Glomerular endothelial cell (primary cell): ENCODE measurements at places on chromosomes 1 and 21. TPM values are rescaled to one million over a fixed set of nuclear protein-coding genes. Genes with fewer than 3 reads are reported as not detected.

ZNF678 gene
- 7.0 and 12.1 TPM in 2 replicates for total RNA-seq

- DNase-seq: no peak
These were observed at the start of gene IFNGR2 for GRCh38 chr21:33403128-33403785. Gene IFNGR2 (plus strand): TSS chr21:33403413. CDS start chr21:33403544, 131 bp downstream.

- DNase-seq: no peak
These were observed 358.1 kb downstream of the LRRIQ3 start for GRCh38 chr1:73839922-73840321.

GRCh38 chr1:3677484-3677883, 25.2 kb downstream of the TP73 start:
- DNase-seq: no peak

DNA sequence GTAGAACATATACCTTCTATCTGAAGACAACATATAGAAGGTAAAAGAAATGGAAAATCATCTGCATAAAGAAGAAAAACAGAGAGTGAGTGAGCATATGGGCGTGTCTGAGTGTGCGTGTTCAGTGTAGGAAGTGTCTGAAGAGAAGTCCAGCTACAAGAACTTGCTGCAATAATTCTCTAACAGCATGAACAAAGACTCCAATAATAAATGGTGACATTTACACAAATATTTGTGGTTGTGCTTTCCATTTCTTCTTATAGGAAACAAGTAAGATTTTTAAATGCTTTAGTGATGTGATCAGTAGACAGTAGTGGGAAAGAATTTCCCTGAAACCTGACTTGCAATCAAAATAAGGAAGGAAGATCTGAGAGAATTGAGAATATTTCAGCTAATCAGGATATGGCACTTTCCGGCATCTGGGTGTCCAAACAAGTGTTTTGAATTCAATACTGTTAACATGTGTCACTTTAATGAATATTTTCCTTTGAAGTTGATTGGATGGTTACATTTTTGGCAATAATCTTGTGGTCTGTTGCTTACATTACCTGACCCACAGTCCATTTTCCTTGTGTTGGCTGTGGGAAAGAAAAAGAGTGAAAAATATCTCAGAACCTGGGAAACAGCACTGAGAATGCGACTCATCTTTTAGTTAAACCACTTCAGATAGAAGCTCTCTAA, 154.0 kb downstream of the TGFB2 start:
- no peak for DNase-seq

- DNase-seq: no peak
These were observed 458.9 kb downstream of the LMO4 start for GRCh38 chr1:87787551-87787950.

DNA sequence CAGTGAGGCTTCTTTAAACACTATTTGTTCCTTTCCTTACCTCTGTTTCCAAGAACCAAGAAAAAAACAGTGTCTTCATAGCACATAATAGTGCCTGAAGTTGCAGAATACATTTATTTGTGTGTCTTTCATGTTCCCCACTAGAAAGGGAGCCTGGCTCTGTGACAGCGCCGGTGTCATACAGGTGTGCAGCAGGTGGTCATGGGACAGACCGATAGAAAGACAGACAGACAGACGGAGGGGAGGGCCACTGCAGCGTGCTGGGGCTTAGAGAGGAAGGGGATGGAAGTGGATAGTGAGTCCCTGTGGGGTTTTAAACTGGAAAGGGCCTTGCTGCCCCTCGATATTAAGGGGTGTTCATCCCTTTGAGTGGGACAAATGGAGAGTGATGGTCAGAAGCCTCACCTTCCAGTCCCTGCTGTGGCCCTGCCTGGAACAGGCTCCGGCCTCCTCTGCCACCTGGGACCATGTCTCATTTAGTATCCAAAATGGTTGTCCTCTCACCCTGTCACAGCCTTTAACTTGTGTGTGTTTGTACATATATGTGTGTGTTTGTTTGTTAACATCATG, 152.9 kb downstream of the PGBD5 start:
- DNase-seq: no peak

TMPRSS3 gene
- not detected in 2 replicates for total RNA-seq

DNA sequence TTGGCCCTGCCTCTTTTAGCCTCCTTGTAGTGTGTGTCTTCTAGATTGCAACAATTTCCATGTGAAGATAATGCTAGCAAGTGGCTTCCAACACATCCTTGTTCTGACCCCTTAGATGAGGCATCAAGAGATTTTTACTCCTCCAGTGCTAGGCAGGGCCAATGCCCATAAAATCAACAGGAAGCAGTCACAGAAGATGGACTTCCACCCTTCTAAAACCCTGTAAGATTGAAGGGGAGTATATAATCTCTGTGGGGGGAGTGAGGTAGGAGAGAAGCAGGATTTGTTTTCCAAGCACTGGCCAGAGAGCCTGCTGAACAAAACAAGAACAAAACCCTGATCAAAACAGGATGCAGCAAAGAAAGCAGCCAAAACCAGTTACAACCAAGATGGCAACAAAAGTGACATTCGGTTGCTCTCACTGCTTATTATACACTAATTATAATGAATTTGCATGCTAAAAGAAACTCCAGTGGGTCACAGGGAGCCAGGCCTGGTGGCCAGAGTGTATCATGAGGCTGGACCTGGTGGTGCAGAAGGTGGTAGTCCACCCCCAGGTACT, 12.1 kb downstream of the GON4L start:
- no peak for DNase-seq

GRCh38 chr1:109498161-109498801, 4.4 kb downstream of the CYB561D1 start:
- no peak for DNase-seq

DNA sequence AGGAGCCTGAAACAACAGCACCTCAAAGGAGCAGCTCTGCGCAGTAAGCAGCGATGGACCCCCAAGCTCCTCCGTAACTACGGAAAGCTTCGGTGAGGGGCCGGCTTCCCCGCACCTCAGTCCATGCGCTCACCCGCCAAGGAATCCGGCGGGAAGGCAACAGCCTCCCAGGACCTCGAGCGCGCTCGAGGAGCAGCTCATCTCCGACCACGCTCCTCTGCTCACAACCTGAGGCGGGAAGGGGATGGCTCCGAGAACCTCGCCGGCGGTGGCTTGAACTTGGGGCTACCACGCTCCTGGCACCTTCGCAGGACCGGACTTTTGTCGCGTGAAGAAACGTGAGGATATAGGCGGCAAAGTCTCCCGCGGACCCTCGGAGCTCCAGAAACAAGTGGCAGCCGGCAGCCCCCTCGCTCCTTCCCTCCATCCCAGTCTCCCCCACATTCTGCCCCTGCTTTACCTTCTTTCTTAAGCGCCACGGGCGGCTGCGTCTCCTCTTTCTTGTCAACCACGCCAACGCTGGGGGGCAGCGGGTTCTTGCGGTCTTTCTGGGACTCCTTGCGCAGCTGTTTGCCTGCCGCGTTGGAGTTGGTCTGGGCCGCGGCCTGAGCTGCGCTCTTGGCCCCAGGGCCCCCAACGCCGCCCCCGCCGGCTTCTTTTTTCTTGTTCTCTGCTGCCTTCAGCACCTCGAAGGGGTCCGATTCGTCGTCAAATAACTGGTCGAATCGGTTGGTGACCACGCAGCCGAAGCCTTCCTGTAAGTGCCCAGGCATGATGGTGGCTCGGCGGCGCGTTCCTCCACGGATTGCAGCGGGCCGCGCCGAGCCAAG, 459 bp downstream of the SERBP1 start:
- no peak for DNase-seq

- no peak for DNase-seq
These were observed 8.2 kb upstream of the ST6GALNAC3 start for GRCh38 chr1:76066394-76066793.

DNA sequence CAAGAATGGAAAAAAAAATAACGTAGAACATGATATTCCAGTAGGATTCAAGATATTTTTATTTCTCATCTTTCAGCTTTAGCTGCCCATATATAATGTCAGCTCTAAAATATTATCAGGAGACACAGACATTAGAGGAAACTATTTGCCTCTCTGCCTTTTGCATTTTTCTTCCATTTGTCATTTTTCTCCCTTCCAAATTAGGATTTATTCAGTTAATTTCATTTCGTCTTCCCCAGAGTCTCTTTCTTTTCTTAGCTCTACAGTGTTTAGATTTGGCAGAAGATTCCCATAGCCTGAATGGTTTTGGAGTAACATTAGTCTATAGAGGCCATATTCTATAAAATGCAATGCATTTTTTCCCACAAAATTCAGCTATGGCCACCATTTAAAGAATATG, 5.1 kb upstream of the ENAH start:
- DNase-seq: no peak

- DNase-seq: no peak
These were observed 14.2 kb downstream of the COL18A1 start for GRCh38 chr21:45419162-45419561.

- no peak for DNase-seq
These were observed 17.5 kb upstream of the TACSTD2 start for GRCh38 chr1:58594546-58594945.

DNA sequence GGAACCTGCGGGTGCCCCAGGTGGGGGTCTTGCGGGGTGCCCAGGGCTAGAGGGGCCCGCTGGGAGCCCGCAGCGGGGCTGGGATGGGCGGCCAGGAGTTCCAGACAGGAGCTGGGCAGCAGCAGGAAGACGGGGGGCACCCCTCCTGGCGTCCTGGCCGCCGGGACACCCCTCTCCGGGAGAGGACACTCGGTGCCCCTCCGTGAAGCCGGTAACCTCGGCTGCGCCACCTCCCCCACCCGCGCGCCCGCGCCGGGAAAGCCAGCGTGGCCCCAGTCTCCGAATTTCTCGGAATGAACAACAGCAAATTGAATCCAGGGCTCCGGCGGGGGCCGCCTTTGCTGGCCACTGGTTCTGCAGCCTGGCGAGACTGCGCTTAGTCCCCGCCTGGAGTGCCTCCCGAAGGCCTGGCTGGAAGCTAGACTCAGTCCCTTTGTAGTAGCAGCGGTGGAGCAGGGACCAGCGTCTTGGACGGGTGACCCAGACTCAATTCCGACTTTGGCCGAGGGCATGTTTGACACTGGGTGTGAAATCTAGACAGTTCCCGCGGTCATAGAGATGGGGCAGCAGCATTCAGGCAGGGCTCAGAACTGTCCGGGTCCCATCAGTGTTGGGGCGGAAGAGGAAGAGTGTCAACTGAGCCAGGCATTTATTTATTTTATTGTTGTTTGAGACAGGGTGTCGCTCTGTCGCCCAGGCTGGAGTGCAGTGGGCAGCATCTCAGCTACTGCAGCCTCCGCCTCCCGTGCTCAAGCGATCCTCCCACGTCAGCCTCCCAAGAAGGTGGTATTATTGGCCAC, 773 bp downstream of the IFNGR2 start:
- no peak for DNase-seq

HNRNPCL1 gene
- total RNA-seq: not detected in 2 replicates

RPTN gene
- total RNA-seq: not detected in 2 replicates

GNG4 gene
- 0.70 TPM in 1 of 2 replicates, not detected in the other for total RNA-seq

HLCS gene
- total RNA-seq: 12.3 and 18.2 TPM in 2 replicates

GRCh38 chr1:155256058-155256852, 972 bp upstream of the ENTREP3 start:
- no peak for DNase-seq

DNA sequence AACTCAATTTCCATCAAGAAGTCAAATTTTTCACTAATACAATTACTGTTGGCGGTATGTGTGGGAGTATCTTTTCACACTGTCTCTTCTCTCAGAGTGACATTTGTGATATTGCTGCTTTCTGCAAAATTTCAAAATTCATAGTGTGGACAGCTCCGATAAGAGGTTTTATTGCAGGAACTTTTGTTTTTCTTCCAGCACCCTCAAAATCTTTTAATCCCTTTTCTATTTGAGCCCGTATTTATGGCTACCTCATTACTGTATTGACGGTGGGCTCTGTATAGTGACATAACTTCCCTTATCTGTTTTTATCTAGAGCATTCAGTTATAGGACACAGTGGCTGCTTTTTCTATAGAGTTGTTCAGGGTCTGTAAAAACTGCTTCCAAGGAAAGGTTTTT, 794.4 kb upstream of the TMPRSS15 start:
- DNase-seq: no peak

GRCh38 chr1:41286992-41287391, 44.9 kb upstream of the SCMH1 start:
- no peak for DNase-seq

GRCh38 chr1:33042831-33043230, 6.1 kb upstream of the AK2 start:
- no peak for DNase-seq

CZIB gene
- total RNA-seq: 45.8 and 50.6 TPM in 2 replicates

GRCh38 chr1:155131856-155132255, 3.8 kb upstream of the SLC50A1 start:
- no peak for DNase-seq

DNA sequence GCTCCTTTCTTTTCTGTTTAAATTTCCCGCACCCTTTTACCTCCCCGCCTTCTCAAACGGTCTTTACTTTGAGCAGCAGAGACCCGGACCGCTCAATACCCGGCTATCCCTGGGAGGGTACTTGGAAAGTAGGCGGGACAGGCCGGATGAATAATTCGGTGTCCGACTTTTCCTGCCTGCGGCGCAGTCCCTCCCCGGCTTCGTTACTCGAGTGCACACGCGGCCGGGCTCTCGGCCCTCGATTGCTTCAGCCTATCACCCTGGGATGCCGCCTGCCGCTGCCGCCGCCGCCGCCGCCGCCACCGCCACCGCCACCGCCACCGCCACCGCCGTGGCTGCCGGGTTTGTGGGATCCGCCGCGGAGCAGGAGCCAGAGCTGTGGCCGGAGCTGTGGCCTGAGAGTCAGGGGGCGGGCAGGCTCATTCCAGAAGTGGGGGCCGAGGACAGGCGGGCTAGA, 382 bp upstream of the RASAL2 start:
- DNase-seq: peak; percentile 85

PLPP3 gene
- total RNA-seq: 16.5 and 20.4 TPM in 2 replicates

GRCh38 chr1:164662955-164663354, 104.0 kb downstream of the PBX1 start:
- DNase-seq: no peak

KIAA0040 gene
- 7.6 and 18.6 TPM in 2 replicates for total RNA-seq

MEAF6 gene
- 76.0 and 83.4 TPM in 2 replicates for total RNA-seq
